Ureter (tissue), 1 donor: ENCODE measurements at places on chromosomes 4 and X. TPM values are rescaled to one million over a fixed set of nuclear protein-coding genes. Genes with fewer than 3 reads are reported as not detected.

- no peak for DNase-seq
These were observed 170.3 kb downstream of the MOSPD2 start for GRCh38 chrX:15043538-15043937.

The EREG gene
- 0.65 TPM for total RNA-seq

DNA sequence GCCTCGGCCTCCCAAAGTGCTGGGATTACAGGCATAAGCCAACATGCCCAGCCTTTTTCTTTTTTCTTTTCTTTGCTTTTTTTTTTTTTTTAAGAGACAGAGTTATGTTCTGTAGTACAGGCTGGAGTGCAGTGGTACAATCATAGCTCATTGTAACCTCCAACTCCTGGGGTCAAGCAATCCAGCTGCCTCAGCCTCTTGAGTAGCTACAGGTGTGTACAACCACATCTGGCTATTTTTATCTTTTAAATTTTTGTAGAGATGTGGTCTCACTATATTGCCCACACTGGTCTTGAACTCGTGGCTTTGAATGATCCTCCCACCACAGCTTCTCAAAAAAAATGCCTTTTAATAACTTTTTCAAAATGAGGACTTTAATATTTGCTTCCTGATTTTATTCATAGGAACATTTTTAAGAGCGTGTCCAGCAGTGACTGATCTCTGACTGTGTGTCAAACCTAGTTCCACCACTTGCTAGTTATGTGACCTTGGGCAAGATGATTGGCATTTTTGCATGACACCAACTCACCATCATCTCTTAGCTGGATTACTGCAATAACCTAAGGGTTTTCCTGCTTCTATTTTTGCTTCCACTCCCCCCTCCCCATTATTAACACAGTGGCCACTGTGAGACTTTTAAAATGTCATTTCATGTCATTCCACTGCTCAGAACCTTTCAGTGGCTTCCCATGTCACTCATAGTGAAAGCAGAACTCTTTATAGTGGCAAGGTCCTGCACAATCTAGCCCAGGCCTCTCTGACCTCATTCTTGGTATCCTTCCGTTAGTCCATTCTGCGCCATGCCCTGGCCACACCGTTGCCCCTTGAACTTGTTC is 4.5 kb upstream of the TNIP3 start:
- DNase-seq = no peak

The IGFBP7 gene
- 487 TPM for total RNA-seq

GRCh38 chrX:22203186-22203585 is 69.5 kb upstream of the CBLL2 start:
- DNase-seq = no peak

The ADAD1 gene
- total RNA-seq = not detected

DNA sequence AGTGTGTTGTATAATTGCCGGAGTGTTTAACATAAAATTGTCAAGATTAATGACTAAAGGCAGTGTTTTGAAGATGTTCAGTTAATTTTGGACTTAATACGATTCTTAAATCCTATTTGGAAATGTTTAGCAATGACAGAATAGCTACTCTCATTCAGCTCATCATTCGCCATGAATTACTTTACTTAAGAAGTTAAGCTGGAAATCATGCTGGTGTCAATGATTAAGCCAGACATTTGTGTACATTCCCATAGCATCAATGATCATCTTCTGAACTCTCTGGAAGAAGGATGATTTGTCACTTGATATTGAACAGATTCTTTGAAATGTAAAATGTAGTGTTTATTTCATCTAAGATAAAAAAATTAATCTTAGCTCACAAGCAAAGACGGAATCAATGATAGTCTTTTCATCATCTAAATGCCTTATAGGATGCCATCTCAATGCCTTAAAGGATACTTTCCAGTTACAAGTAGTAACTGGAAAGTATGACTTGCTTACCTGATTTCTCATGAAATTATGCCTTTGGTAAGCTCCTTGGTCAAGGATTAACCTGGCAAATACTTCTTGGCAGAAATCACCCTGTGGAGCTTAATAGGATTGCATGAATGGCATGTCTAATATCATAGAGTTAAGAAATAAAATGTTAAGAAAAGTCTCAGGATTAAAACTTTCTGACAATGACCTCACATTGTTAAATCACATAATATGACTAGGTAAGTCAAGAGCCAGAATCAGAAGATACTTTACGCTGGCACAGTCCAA is 515.5 kb upstream of the AGA start:
- DNase-seq = no peak

The BCORL1 gene
- total RNA-seq = 12.6 TPM

DNA sequence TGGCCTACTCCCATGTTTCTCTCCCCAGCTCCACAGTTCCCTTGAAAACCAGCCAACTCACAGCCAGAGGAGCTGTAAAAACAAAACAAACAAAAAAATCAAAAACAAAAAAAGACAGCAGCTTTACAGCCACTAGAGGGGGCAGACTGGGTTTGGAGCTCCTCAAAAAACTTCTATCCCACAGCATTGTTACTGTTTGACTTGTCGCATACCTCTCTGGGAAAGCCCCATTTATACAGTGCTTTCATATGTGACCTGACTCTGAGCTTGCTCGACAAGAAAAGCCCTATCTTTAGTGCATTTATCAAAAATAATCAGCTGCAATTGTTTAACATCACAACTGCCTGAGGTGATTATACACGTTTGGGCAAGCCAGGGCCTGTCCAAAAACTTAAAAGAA is 21.6 kb downstream of the TSPAN6 start:
- DNase-seq = no peak

DNA sequence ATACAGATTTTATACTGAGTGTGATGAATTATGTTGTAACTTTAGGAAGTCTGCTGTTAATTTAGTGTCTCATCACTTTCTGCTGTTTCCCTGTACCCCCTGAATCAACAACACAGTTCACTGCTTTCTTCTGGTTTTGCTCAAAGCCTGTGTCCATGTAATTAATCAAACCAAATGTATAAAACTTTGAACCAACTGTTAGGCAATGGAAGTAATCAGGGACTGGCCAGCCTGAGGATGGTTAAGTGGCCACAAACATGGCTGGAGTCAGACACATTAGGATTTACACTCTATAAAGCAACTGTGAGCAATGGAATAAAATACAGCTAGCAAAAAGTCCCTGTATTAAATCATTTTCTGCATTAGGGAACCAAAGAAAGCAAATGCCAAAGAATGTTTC is 42.6 kb downstream of the CXCL1 start:
- DNase-seq = no peak

- DNase-seq = no peak
These were observed 63.2 kb downstream of the CLDN22 start for GRCh38 chr4:183256756-183257385.

The F8 gene
- 28.2 TPM for total RNA-seq

The SLC10A6 gene
- total RNA-seq = 1.6 TPM

GRCh38 chrX:123236859-123237258 is 52.8 kb downstream of the GRIA3 start:
- no peak for DNase-seq

- DNase-seq = no peak
These were observed 21.8 kb downstream of the NOP14 start for GRCh38 chr4:2941138-2942036.

The RNF212 gene
- total RNA-seq = 5.1 TPM

- peak; percentile 74 for DNase-seq
These were observed 23.7 kb upstream of the PNMA3 start for GRCh38 chrX:153032397-153033118.

DNA sequence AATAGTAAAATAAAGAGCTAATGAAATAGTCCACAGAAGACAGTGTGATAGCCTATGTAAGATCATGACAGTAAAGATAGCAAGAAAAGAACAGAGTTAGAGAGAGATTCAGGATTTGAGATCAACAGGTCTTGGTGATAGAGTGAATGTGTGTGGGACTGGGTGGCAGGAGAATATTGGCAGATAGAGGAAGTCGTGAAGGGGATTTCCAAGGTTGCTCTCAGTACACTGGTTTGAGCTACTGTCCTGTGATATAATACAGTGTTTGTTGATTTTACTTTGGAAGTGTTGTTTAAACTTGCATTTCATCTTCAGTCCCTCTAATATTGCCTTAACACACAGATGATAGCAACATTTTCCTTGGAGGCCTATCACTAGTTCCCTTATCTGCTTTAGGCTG is 44.1 kb downstream of the DTHD1 start:
- no peak for DNase-seq

DNA sequence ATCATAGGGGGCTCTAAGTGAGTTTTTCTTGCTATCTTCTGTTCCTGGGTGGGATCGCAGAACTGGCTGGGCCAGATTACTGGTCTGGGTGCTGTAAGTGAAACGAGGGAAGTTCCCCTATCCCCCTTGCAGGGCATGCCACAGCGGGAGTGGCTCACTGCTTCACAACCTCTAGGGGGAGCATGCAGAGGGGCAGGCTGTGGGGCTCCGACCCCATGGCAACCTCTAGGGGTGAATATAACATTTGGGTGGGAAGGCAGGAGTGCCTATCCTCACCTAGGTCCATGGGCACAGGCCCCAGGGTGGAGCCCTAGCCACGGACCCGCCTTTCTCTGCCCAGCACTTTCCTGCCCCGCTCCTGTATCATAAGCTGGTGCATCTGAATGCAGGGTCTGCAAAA is 1.7 kb upstream of the RRAGB start:
- DNase-seq = no peak

DNA sequence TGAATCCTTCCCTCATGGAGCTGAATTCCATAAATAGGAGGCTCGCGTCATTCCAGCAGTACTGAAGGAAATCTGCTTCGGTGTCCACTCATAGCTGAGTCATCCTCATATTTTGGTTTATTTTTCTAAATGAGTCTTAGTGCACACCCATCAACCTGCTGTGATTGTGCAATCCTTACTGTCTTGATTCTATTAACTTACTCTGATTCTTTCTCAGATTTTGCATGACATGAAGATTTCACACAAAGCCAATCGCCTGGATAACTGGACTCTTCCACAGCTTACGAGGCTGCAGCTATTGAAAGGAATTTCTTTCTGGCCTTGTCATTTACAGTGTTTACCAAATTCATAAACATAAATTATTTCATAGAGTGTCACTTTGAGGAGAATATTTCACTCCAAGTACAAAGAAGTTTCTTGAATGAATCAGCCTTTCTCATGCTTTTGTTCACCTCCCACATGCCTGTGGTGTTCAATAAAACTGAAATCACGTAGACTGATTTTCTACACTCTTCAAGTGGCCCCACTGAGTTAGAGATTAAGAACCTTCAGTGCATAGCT is 207.6 kb upstream of the SLITRK2 start:
- DNase-seq = no peak

- DNase-seq = no peak
These were observed 61.0 kb upstream of the FTHL17 start for GRCh38 chrX:31132821-31133241.

DNA sequence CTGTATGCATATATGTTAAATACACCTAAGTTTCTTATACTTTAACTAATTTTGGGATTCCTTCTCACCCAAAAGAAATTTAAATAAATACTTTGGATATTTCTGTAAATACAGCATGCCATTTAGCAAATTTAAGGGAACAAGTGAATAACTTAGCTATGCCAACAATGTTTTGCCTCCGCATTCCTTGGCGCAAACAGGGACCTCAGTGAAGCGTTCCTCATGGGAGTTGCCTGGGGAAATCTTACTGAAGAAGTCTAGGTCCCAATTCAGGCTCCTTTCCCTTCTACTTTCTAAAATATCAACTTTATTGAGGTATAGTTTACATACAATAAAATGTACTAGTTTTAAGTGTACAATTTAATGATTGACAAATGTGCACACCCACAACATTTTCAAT is 25.0 kb downstream of the COL4A5 start:
- DNase-seq = no peak

- no peak for DNase-seq
These were observed 39.9 kb downstream of the RELL1 start for GRCh38 chr4:37646247-37646646.

The CCDC149 gene
- 25.5 TPM for total RNA-seq

The SORCS2 gene
- 2.8 TPM for total RNA-seq

GRCh38 chrX:113422323-113422722 is 581.7 kb upstream of the AMOT start:
- DNase-seq = no peak

The FAM47E gene
- 9.6 TPM for total RNA-seq

DNA sequence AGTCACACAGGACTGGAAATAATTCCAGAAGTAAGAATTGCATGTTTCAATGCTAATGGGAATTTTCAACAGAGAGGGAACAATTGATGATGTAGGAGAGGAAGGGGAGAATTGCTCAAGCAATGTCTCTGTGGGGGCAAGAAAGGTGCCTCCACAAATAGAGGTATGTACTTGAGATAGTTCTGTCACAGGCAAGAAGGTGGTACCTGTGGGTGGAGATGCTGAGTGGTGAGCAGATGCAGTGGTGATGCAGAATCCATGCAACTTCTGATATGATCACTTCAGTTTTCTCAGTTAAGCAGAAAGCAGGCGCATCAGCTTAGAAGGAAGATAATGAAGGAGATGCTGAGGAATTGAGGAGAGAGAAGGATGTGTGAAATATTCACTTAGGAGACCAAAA is 55.1 kb upstream of the SEC24B start:
- no peak for DNase-seq

- no peak for DNase-seq
These were observed 306.8 kb upstream of the ANXA10 start for GRCh38 chr4:167785523-167785922.

DNA sequence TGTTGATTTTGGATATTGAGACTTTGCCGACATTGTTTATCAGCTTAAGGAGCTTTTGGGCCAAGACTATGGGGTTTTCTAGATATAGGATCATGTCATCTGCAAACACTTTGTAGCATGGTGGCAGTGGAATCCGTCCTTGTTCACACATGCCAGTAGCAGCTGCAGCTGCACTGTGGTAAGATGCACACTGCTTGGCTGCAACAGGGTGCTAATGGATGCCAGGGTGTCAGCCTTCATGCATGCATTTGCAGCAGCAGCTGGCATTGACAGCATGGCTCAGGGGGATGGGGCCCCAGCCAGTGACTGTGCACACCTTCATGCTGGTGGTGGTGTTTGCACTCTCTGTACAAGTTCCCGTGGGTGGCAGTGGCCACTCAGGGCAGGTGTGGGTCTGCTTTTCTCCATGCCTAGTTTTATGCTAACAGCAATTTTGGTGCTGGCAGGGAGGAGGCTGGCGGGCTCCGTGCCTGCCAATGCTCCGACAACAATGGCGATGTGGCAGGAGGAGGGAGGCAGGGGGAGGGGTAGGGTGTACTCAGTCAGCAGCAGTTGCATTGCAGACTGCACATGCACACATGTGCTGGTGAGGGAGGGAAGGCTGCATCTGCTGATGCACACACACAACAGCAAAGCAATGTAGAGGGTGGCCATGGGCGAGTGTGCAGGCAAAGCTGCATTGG is 37.5 kb downstream of the BEX3 start:
- no peak for DNase-seq

- DNase-seq = no peak
These were observed 47.9 kb downstream of the AWAT2 start for GRCh38 chrX:70001708-70002341.

The FGG gene
- total RNA-seq = 0.57 TPM

DNA sequence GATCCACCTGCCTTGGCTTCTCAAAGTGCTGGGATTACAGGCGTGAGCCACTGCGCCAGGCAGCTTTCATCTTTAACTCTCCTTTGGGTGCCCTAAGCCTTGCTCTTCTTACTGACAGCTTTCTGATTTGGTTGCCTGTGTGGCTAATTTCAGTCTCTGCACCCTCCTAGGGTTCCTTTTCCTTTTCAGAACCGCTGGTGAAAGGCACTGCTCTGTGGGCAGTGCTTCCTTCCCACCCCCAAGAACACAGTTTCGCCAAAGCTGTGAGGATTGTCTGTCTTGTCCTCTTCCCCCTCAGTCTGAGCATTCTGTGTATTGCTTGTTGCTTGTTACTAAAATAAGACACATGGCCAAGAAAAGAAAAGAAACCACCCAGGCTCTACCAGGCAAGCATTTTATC is 101.4 kb upstream of the FRMPD3 start:
- no peak for DNase-seq

The CLDN2 gene
- total RNA-seq = not detected

The PPP2R2C gene
- 2.8 TPM for total RNA-seq
